Activated CD8-positive, alpha-beta T cell treated with anti-CD3 and anti-CD28 coated beads, Interleukin-2, amount 10 ng/mL, durations not matched to agents 7 days and 5 days (primary cell): ENCODE measurements at places on chromosomes 6 and 20. TPM values are rescaled to one million over a fixed set of nuclear protein-coding genes. Genes with fewer than 3 reads are reported as not detected.

DNA sequence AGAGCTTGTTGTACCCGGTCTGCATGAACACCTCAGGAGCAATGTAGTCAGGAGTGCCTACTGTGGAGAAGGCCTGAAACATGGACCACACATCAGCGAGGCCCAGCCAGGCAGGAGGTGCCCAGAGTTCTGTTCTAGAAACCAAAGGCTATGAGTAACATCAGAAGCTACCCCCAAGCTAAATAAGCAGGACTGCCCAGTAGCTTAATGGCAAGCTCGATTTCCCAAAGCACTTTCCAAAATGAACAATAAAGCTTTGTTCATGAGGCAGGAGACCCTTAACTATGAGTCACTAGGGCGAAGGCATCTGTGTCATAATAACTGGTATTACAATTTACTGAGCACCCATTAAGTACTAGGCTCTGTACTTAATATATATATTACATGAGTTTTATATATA is 47.4 kb downstream of the STK38 start:
- no peak for DNase-seq

DNA sequence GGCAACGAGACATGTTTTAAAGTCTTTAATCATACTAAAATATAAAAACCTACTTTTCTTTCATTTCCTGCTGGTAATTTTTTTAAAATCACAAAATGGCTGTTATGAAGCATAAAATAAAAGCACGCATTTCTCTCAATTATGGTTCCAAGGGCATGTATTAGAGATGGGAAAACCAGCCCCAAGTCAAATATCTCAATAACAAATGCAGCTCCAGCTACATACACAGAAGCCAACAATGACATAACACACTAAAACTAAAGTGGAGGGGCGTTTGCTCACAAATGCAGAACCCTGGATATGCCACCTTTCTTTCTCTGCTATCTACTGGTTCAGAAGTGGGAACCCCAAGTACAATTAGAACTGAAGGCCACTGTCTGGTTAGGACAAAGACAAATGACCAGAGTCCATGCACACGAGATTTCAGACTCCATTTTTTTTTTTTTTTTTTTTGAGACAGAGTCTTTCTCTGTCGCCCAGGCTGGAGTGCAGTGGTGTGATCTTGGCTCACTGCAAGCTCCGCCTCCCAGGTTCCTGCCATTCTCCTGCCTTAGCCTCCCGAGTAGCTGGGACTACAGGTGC is 27.8 kb downstream of the EZR start:
- DNase-seq: no peak

The LPIN3 gene
- 0.91 TPM for total RNA-seq

The STMND1 gene
- total RNA-seq: not detected

The TPBG gene
- total RNA-seq: not detected

The KCNK16 gene
- total RNA-seq: not detected

- DNase-seq: peak; percentile 54
Measured at GRCh38 chr6:161242779-161243693, 30.8 kb downstream of the AGPAT4 start.

- no peak for DNase-seq
Measured at GRCh38 chr6:146211646-146212045, 182.8 kb downstream of the GRM1 start.

DNA sequence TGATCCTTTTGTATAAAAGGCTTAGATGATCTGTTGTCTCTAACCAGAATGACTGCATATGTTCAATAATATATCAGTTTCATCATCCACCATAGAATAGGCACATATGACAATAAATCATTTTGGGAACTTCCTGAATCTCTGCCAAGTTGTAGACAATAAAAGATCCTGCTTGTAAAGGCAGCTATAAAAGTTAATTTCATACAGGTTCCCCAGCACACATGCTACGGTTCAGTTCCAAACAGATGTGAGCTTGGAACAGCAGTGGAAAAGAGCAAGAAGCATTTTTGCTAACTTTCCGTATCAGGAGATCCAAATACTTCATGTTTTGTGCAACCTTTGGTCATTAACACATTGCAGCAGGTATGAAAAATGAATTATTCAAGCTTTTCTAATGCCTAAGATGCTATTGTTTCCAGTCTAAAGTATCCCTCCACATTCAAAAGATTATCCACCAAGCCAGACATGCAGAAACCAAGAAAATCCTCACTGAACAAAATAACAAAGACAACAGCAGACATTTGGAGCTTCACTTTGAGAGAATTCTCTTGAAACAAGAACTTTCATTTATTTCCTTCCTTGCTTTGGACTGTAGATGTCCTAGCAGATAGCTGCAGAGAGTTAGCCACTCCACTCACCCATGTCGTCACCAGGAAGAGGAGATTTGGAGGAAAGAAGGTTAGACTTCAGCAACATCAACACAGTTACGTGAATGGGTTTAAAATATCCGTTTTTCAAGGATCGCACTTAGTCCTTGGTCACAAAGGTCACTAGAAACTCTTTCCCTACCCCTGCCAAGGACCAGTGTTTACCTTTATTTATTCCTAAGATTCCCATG is 453.5 kb upstream of the JARID2 start:
- DNase-seq: no peak

- DNase-seq: no peak
Measured at GRCh38 chr6:15945593-15946159, 183.2 kb upstream of the MYLIP start.

DNA sequence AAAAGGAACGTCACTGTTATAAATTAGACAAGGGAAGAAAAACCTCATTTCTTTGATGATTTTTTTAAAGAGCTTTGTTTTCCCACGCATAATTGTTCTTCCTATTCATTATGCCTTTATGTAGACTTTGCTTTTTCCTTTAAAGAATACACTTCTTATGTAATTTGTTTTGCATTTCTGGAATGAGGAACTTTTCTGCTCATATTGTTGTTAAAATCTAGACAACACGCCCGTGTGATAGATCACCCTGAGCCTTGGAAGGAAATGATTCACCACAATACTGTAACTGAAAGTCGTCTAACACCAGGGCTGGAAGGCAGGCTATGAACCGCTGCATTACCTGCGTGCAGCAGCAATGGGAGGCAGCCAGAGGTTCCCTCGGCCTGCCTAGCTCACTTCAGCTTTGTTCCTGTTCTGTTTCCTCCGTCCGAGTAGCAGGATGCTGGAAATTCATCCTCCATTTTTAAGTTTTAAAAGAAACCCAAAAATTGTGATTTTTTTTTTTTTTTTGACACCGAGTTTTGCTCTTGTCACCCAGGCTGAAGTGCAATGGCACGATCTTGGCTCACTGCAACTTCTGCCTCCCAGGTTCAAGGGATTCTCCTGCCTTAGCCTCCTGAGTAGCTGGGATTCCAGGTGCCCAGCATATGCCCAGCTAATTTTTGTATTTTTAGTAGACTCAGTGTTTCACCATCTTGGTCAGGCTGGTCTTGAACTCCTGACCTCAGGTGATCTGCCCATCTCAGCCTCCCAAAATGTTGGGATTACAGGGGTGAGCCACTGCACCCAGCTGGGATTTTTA is 49.6 kb upstream of the ZNF217 start:
- DNase-seq: peak; percentile 83

DNA sequence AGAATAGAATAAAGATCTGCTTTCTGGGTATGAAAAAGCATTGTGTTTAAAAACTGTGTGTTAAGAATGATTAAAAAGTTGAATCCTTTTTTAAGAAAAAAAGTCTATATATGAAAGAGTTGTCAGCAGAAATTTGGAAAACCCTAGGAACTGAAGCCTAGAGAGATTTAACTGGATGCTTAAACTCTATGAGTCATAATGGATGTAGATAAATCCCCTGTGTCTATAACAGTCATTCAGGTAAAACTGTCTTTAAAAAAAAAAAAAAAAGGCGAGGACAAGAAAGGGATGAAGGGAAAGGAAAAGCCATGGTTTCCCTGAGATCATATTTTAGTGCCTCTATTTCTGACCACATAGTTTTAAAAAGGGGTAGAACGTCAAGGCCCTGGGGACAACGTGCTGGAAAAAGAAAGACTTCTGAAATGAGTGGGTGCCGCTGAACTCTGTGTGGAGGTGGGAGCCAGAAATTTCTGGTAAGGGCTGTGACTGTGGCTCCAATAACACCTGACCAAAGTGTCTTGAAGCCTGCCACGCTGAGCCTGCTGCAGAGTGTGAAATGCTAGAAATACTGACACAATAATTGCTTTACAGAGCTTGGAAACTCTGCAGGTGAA is 302.6 kb upstream of the ARID1B start:
- DNase-seq: no peak

The ADGRG6 gene
- total RNA-seq: 1.6 TPM

The MYB gene
- total RNA-seq: 8.2 TPM

The SAMD5 gene
- not detected for total RNA-seq

GRCh38 chr6:124888581-124889371 is 73.5 kb upstream of the RNF217 start:
- no peak for DNase-seq

The PROCR gene
- 1.3 TPM for total RNA-seq

The BMP7 gene
- not detected for total RNA-seq

GRCh38 chr6:49855221-49855620 is 11.1 kb downstream of the CRISP1 start:
- no peak for DNase-seq

- no peak for DNase-seq
Measured at GRCh38 chr6:158645064-158646022, 800 bp upstream of the DYNLT1 start.
